IMR-90 (cell line): ENCODE measurements at places on chromosomes 12 and 14. TPM values are rescaled to one million over a fixed set of nuclear protein-coding genes. Genes with fewer than 3 reads are reported as not detected.
A peak's percentile ranks its signal among the peaks of the same experiment; 100 is the strongest.

DNA sequence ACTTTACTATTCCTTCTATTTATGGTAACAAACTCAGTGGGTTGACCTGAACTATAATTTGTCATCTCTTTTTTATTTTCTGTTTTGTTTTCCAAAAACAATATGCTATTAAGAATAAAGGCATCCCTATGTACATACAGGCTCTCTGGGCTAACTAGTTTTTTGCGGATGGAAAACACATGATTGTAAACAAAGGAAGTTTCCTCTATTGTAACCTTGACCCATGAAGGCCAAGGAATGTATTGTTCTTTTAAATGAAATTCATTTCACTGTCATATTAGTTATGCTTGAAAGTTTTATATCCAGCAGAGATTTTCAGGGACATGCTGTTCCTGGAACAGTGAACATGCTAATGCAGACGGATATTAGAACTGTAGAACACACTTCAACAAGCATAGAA is 705.0 kb upstream of the SEL1L start:
- no peak for DNase-seq

GRCh38 chr12:38543151-38543550 is 226.6 kb downstream of the ALG10B start:
- DNase-seq: no peak

GRCh38 chr12:19642345-19642744 is 203.1 kb downstream of the AEBP2 start:
- no peak for DNase-seq

DNA sequence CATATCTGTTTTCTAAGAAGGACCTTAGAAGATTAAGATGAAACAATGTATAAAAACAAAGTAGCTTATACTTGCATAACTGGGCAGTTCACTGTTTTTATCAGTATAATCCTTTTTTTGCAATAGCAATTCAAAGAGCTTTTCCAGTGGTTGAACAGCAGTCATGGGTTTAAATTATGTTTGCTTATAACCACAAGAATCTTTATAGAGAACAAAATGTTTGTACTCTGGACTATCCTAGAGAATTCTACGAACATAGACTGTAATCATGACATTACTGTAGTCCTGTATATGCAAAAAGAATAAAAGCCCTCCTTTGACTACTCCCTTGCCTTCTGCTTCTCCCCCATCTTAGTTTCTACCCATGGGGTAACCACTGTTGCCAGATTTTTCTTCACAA is 5.7 kb downstream of the FAM177A1 start:
- peak; percentile 24 for DNase-seq

GRCh38 chr12:3132636-3133404 is 55.6 kb downstream of the TSPAN9 start:
- DNase-seq: peak; percentile 72

The OTUB2 gene
- 1.0 and 1.1 TPM in 2 replicates for polyA plus RNA-seq
